ENCODE measurements at places on chromosomes 6 and 20. TPM values are rescaled to one million over a fixed set of nuclear protein-coding genes. Genes with fewer than 3 reads are reported as not detected.

GRCh38 chr20:63163171-63163570 is 52.8 kb downstream of the YTHDF1 start:
- no peaks in the 10 kb centered on the region for H3K36me3 ChIP-seq
- peaks cover 15% of the 10 kb centered on the region for H3K27me3 ChIP-seq
- no peak for DNase-seq
- no peak overlapping the region for H3K4me3 ChIP-seq
- no peak overlapping the region for H3K27ac ChIP-seq
- no peaks in the 10 kb centered on the region for H3K4me1 ChIP-seq

DNA sequence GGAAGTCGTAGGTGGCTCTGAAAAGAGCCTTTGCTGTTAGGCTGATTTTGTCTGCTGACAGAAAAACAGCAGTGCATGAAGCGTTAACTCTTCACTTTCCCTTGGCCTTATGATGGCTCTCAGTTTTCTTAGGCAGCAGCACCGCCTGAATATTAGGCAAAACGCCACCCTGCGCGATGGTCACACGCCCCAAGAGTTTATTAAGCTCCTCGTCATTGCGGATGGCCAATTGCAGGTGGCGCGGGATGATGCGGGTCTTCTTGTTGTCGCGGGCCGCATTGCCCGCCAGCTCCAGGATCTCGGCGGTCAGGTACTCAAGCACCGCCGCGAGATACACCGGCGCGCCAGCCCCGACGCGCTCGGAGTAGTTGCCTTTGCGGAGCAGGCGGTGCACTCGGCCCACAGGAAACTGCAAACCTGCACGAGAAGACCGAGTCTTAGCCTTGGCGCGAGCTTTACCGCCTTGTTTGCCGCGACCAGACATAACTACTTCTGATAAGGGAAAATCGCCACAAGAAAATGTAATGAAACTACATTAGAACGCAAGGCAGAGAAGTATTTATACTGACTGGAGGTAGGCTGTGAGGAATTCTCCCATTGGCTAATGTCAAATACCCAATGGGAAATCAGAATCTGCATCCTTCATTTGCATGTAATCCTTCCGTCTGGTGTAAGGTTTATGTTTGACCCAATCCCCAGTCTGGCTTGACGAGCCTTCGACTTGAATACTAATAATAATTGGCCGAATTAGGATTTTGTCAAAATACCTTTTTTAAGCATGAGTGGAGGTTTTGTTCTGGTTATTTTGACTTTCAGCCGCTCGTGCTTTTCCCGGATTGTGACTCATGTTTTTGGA is 53.9 kb upstream of the HFE start:
- H3K27ac ChIP-seq, result peak overlapping the region; percentile 95
- peaks cover 44% of the 10 kb centered on the region for H3K4me1 ChIP-seq
- no peaks in the 10 kb centered on the region for H3K27me3 ChIP-seq
- H3K4me3 ChIP-seq, result peak overlapping the region; percentile 86

DNA sequence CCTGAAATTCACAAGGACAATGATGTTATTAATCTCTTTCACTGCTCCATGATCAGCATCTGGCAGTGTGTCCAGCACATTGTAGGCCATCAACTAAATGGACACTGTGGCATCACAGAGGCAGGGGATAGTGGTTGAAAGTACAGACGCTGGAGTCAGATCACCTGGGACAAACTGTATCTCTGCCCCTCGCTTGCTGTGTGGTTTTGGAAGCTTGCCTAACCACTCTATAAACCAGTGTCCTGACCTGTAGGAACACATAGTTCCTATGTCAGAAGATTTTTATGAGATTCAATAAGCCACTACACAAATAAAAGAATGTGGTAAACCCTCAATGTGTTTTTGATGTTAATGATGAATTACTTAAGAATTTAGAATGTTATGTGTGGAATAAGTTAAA is 219.3 kb upstream of the RNF217 start:
- H3K36me3 ChIP-seq, result no peaks in the 10 kb centered on the region
- peaks cover 3% of the 10 kb centered on the region for H3K4me1 ChIP-seq
- H3K4me3 ChIP-seq, result no peak overlapping the region
- DNase-seq, result no peak
- H3K27ac ChIP-seq, result no peak overlapping the region

DNA sequence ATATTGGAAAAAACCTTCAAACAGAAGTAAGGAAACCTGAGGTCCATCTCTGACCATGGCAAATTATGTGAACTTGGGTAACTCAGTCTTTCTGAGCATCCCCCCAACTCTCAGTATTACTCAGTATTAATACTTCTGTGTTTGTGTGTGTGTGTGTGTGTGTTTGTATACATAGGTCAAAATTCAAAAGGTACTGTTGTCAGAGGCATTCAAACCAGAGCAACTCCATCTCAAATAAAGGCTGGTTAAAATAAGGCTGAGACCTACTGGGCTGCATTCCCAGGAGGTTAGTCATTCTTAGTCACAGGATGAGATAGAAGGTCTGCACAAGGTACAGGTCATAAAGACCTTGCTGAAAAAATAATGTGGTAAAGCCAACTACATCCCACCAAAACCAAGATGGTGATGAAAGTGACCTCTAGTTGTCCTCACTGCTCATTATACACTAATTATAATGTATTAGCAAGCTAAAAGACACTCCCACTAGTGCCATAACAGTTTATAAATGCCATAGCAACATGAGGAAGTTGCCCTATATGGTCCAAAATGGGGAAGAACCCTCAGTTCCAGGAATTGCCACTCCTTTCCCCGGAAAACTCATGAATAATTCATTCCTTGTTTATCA is 33.3 kb upstream of the SLC22A16 start:
- no peak overlapping the region for H3K27ac ChIP-seq
- no peaks in the 10 kb centered on the region for H3K36me3 ChIP-seq
- peak; percentile 11 for DNase-seq
- no peak overlapping the region for H3K4me3 ChIP-seq

SASH1 gene
- total RNA-seq, result 70.6 TPM

TMEM244 gene
- not detected for total RNA-seq

MTFR2 gene
- 0.76 TPM for total RNA-seq

HMGN3 gene
- 55.0 TPM for total RNA-seq

DAAM2 gene
- total RNA-seq, result 87.2 TPM

ERVFRD-1 gene
- not detected for total RNA-seq

Measured in osteocyte (in vitro differentiated cells).